ENCODE measurements at places on chromosomes 12 and 14.

GRCh38 chr12:122730215-122731014, at the start of gene HCAR1:
HCAR1 (minus strand) TSS chr12:122730844; CDS start chr12:122730339, 505 bp downstream.
- DNase-seq: no peak

- DNase-seq: no peak
Observed at GRCh38 chr14:55019968-55020554, 6.8 kb downstream of the WDHD1 start.

GRCh38 chr14:51216602-51217001, 23.4 kb upstream of the TMX1 start:
- no peak for DNase-seq

GRCh38 chr12:93974252-93974651, 174.1 kb upstream of the PLXNC1 start:
- no peak for DNase-seq

GRCh38 chr14:31716208-31716607, 155.0 kb downstream of the NUBPL start:
- no peak for DNase-seq

DNA sequence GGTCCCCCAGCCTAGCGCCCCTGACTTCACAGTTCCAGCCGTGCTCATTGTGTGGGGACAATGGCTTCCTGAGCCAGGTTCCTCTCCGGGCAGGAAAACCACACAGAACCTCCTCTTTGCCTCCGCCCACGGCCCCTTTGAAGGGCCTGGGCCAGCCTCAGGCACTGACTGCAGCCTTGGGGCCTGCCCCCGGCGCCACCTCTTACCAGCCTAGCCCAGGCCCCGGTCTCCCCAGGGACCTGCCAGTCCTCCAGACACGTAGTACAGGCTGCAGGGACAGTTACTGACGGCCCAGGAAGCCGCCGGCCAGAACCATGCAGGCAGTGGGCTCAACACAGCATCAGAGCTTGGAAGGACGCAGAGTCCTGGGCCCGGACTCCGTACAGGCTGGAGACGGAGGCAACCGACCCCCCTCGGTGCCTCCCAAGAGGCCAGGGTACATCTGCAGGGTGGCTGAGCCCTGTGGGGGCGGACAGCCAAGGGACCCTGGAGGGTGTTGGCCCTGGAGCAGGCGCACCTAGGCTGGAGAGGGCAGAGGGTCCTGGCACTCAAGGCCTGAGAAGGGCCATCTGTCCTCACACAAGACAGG, 20.9 kb upstream of the NUDT14 start:
- DNase-seq: no peak

DNA sequence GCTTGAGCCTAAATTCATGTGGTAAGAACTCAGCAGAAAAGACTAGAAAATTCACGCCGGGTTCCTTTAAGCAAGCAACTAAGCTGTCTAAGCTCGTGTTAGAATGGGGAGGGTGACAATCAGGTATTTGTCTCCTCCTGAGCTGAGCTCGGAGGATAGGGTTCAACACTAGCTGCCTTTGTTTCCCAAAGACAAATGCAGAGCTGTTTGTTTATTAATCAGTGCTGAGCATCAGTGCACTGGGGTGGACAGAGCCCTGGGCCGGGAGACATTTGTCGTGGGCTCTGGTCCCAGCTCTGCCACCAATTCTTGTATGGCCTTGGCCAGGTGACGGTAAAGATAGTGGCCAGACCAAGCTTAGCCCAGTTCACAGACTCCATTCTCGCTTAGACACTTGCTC, 43.7 kb downstream of the DEGS2 start:
- DNase-seq: no peak

All from RKO (cell line).